ENCODE measurements at places on chromosomes 2 and 18.
A peak's percentile ranks its signal among the peaks of the same experiment; 100 is the strongest.

DNA sequence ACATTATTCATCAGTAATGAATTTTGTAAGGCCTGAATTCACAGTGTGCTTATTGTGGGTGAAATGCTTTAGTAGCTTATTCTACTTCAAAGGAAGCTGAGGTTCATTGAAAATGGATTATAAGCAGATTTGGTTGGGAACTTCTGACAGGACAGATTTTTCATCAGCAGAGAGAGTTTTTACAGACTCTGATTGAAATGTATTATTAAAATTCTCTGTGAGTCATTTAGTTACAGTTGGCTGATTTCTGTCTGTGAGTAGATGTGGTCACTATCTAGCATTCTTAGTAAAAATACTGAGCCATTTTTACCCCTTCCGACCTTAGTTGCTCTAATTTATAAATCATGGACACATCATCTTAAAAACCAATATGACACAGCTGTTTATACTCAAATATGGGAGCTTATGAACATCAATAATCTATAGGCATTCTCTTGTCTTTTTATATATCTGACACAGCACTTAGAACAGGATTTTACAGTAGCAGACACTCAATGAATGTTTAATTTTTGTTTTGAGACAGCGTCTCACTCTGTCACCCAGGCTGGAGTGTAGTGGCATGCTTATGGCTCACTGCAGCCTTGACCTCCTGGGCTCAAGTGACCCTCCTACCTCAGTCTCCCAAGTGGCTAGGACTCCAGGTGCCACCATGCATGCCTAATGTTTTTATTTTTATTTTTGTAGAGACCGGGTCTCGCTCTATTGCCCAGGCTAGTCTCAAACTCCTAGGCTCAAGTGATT is 239.6 kb downstream of the BABAM2 start:
- DNase-seq, result no peak

- DNase-seq, result no peak
Measured at GRCh38 chr2:204133476-204133875, 196.9 kb downstream of the ICOS start.

- DNase-seq, result no peak
Measured at GRCh38 chr2:197254776-197255530, 55.6 kb downstream of the ANKRD44 start.

GRCh38 chr2:174777347-174778084 is 13.2 kb upstream of the CHRNA1 start:
- DNase-seq, result peak; percentile 39

- no peak for DNase-seq
Measured at GRCh38 chr18:13428319-13428718, 209.8 kb downstream of the LDLRAD4 start.

GRCh38 chr2:122652670-122653069 is 897.2 kb downstream of the TSN start:
- no peak for DNase-seq

DNA sequence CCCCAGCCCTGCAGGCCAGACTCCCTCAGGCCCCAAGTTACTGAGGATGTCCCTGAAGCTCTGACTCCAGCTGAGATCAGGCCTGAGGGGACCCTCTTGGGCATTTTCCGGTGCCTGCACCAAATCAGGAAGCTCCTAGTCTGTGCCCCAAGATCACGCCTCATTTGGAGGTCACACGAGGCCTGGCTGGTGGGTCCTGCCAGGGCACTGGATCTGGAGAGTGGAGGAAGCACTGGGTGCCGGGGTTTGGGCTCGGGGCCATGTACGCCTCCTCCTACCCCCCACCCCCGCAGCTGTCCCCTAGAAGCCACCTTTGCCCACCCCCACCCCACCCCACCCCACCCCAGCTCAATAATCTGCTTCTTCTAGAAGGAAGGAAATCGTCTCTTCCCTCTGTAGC is 16.2 kb downstream of the SH2D6 start:
- no peak for DNase-seq

DNA sequence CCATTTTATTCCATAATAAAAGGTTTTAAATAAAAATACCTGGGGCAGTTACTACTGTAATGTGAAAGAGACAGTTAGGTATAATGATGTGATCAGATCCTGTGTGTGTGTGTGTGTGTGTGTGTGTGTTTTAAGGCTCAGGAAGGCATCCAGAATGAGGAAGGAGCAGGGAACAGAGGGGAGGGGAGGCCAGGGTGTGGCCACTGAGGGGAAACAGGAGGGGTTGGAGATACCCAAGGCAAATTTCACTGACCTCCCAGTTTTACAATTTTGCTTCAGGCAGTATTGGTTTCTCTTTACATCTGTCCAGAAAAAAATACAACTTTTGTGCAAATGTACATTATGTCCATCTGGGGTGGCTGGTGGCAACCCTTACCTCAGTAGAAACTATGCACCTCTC is 163.5 kb upstream of the FBXO11 start:
- DNase-seq, result no peak

GRCh38 chr2:105652014-105652796 is 92.5 kb upstream of the NCK2 start:
- no peak for DNase-seq

DNA sequence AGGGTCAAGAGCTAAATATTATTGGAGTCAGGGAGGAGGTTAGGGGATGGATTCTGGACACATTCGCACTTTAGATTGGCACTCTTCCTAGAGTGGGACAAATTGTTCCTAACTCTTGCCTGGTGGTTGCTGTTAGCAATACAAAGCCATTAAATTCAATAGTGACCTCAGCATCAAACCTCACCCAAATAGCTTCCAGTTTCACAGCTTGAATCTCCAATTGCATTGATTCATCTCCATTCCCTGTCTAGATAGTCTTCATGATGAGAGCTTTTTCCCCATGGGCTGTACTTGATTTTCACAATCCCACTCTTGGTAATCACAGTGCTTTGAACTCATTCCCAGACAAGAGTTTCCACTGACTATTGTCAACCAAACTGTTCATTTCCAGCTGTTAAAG is 585.9 kb upstream of the SYT4 start:
- no peak for DNase-seq

DNA sequence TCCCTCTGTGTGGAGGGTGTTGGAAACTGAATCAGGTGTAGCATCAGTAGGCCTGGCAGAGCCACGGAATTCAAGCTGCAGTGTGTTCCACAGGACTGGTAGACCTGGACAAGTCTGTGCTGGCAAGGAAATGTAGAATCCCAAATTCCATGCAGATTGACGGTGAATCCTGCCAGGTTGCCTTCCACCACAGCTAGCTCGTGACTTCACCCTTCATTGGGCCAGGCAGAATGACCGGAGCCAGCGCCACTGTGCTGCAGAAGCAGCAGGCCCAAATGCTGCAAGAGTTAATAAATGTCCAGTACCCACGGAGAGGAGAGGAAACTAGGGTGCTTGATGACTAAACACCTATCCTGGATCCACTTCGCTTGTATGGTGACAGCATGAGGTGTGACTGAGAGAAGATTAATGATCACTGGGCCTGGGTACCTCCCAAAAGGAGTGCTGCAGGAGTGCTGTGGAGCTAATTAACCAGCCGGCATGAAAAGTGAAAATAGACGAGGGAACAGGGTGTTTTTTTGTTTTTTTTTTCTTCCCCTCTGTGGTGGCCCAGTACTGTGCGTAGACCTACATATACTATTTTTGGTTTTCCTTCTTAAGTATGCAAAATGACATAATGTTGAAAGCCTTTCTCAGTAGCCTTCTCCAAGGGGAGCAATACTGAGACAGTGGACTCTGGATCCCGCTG is 122.2 kb downstream of the TANC1 start:
- DNase-seq, result no peak

- DNase-seq, result no peak
Measured at GRCh38 chr2:127647242-127648190, 1.6 kb downstream of the GPR17 start.

DNA sequence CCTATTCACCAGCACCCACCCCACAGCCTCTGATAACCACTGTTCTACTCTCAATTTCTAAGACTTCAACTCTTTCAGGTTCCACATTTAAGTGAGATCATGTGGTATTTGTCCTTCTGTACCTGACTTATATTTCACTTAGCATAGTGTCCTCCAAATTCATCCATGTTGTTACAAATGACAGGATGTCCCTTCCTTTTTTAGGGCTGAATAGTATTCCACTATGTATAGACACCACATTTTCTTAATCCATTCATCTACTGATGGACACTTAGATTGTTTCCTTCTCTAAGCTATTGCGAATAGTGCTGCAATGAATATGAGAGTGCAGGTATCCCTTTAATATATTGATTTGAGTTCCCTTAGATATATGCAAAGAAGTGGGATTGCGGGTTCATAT is 100.1 kb downstream of the EVA1A start:
- no peak for DNase-seq

DNA sequence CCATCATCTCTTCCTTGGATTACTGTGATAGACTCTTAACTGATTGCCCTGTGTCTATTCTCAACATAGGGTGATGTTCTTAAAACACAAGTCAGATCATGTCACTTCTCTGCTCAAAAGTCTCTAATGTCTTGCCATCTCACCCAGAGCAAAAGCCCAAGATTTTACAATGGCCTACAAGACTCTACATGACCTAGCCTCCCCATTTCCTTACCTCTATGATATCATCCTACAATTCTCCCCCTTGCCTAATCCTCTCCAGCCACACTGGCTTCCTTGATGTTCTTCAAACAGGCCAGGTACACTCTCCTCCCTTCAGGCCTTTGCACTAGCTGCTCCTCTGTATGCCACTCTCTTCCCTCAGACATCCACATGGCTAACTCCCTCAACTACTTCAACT is 55.1 kb downstream of the ROCK1 start:
- no peak for DNase-seq

DNA sequence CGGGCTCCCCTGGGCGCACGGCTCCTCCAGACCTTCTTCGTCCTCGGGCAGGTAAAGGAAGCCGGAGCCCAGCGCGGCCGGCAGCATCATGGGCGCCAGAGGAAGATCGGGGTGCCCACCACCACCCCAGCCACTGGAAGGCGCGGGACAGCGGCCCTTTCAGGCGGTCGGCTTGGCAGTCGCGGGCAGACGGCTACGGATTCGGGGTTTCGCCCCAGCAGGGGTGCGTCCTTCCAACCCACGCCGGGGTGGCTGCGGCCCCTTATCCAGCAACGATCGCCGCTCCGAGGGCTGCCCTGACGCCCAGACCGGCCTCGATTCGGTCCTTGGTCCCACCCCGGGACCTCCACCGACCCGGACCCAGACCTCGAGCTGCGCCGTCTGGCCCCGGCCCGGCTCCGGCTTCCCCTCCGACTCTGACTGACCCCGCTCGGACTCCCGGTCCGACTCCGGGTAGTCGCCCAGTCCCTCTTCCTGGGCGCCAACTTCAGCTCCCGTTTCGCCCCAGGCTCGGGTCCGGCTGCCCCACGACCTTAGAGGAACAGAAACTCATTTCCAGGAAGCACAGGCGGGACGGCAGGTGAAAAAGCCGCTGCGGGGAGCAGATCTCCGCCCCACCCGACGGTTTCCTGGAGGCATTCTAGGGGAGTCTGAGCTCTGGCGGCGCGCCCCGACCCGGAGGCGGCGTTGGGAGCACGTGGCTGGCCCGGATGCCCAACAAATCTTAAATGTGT is 30.2 kb upstream of the SSB start:
- no peak for DNase-seq

GRCh38 chr2:234427081-234428061 is 69.5 kb downstream of the ARL4C start:
- DNase-seq, result no peak

DNA sequence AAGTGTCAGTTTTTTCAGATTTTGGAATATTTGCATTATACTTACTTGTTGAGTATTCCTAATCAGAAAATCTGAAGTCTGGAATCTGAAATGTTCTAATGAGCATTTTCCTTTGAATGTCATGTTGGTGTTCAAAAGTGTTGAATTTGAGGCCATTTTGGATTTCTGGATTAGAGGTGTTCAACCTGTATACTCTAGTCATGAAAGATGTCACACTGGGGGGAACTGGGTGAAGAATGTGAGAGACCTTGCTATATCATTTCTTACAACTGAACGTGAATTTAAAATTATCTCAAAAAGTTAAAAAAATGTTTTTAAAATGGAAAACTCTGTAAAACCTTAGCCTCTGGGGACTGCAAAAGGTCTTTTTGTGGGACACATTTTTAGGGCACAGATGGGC is 384.5 kb downstream of the NBAS start:
- no peak for DNase-seq

GRCh38 chr18:62569081-62569655 is 46.3 kb downstream of the ZCCHC2 start:
- DNase-seq, result no peak
